ENCODE measurements at places on chromosomes 11 and 22.

DNA sequence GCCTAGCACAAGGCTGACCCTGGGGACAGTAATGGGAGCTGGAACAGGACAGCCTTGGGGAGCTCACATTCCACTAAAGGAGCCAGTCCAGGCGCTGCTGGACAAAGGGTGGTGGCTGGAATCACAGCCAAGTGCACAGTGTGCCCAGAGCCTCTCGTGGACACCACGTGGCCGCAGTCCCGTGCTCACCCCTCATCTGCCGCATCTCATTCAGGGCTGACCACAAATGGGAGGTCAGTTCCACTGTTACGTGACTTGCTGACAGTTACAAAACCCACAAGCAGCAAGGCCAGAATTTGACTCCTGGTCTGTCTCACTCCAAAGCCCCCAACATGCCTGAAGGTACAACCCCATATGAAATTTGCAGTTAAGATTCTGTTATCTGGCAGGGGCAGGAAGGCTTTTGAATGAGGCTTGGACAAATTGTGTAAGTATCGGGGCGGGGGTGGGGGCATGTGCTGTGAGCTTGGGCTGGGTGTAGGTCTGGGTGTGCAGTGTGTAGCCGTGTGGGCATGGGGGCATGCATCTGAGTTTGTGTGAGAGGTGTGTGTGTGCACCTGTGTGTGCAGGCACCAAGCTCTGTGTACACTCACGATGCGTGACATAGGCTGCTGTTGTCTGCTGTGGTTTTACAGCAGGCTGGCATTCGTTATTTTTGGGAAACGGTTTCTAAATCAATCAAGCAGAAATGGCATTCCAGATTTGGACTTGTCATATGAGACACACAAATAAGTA is 301.7 kb downstream of the BRD1 start:
- DNase-seq = no peak

- DNase-seq = no peak
Observed at GRCh38 chr11:118087931-118088330, 1.2 kb upstream of the SMIM35 start.

DNA sequence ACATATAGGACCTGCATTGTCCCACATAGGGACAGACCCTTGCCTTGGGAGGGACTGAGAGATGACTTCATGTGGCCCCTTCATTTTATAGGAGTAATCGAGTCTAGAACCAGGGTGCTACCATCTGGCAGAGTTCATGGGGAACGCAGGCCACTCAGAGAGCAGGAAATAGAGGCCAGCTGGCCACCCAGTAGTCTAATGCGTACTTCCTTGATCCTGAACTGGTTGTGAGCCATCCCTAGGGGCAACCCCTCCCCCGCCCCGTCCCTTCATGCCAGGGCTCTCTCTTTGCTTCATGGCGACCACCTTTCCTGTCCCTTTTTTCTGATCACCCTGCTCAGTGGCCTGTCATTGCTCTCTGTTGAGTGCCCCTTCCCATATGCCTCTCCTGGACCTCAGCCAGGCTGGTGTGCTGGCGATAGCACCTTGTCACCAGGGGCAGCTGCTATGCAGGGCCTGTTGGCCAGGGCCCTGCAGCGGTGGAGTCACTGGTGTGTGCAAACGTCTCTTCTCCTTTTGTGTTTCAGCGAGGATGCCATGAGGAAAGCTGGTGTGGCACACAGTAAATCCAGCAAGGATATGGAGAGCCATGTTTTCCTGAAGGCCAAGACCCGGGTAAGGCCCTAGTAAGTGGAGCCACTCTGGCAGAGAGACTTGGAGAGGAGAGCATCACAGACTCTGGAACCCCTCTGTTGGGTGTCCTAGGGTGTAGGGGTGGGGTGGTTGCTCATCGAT is 29.3 kb downstream of the MED15 start:
- DNase-seq = no peak

- DNase-seq = no peak
Observed at GRCh38 chr11:20563866-20564265, 35.5 kb upstream of the SLC6A5 start.

DNA sequence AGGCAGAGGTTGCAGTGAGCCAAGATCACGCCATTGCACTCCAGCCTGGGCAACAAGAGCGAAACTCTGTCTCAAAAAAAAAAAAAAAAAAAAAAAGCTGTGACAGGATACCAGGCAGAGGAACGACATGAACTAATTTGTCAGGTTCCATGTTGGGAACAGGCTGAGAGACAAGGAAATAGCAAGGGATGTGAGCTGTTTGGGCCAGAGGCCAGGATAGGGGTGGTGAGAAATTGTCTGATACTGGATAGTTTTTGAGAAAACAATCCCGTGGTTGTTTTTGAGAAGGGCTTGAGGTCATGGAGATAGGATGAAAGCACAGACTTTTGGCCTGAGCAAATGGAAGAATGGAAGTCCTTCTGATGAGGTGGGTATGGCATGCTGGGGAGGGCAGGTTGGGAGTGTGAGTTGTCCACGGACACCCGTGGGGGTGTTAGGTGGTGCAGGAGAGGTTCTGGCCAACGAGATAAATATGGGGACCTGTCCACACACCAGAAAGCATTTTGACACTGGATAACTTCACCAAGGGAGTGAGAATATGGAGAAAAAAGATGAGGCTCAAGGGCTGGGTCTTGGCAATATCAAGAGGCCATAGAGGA is 13.7 kb downstream of the PIWIL3 start:
- no peak for DNase-seq

DNA sequence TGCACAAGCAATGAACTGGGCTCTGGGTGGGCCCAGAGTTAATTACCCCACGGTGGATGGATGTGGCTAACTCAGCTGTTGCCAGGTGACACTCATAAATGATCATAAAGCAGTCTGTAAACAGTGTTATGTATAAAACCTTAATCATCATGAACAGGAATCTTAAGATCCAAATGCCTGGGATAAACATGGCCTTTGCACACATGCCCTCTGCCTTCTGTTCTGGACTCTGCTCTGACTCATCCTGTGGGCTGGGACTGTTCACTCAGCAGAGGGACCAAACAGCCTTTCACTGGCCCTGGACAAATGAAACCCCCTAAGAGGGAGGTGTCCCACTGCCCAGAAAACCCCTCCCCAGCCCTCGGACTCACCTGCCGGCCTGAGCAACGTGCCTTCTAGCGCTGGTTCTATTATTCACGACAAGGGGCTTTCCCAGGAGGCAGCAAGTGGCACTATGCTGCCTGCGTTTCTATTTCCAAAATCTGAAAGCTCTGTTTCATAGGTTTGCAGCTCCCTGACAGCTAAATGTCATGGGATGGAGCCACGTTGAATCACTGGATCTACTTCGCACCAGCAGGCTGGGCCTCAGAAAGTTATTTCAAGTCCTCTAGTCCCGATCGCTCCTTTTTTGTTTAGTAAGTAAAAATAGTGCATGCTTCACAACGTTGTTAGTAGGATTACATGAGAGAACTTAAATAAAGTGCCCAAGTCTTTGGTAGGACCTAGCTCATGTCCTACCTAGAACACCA is 53.0 kb downstream of the LARGE1 start:
- no peak for DNase-seq

- DNase-seq = no peak
Observed at GRCh38 chr11:11461473-11461872, 108.4 kb upstream of the CSNK2A3 start.

GRCh38 chr11:121649798-121650197 is 197.0 kb upstream of the SORL1-AS1 start:
- no peak for DNase-seq

GRCh38 chr11:129280027-129280811 is 88.1 kb upstream of the ARHGAP32 start:
- no peak for DNase-seq

- DNase-seq = no peak
Observed at GRCh38 chr11:123217897-123218296, 22.8 kb upstream of the CLMP start.

DNA sequence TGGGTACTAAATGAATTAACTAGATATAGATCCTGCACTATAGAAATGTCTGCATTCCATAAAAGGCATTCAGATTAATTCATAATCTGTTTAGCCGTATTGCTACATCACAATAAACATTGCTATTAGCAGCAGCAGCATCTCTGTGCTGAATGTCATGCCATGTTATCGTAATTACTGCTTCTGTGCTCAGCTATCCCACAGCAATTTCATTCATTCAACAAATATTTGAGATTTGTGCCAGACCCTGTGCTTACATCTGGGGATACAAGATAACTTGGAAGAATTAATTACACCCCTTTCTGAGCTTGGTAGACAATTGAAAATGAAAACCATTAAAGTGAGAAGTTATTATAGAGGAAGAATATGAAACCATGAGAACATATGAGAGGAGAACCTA is 185.8 kb upstream of the C11orf87 start:
- no peak for DNase-seq

GRCh38 chr11:126585388-126585773 is 229.9 kb downstream of the ST3GAL4 start:
- no peak for DNase-seq

DNA sequence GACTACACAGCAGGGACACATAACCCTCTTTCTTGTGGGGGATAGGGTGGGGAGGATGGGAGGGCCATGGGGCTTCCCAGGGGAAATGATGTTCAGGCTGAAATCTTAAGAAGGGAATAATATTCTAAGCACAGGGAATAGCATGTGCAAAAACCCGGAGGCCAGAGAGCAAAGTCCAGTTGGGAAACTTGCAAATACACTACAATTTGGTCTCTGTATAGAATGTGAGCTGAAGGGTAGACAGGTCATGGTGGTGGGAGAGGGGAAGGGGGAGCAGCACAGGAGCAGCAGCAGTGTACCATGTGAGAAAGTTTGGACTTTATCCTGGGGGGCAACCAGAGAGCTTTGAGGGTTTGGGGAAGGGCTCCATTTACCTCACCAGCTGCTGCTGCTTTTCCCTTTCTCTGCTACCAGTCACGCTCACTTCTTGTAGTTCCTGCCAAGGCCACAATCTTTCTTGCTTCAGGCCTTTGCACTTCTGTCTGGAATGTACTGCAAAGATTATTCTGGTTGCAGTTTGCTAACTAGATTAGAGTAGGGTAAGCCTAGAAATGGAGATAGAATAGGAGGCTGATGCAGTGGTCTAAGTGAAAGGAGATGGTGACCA is 43.0 kb downstream of the KREMEN1 start:
- no peak for DNase-seq

DNA sequence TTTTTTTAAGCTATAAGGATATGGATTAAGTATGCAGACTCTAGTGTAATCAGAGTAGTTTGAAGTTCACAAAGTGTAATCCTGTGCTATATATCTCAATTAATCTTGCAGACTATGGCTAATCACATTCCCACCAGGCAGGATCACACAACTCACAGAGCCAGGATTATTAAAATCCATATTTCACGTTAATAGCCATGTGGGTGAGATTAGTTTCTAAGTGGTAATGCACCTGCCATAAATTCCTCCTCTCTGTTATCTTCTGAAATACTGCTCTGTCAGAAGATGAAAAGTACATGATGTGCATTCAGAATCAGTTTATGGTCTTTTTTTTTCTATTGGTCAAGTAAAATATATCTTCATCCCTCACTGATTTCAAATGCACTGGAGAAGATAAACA is 686.1 kb downstream of the CNTN5 start:
- DNase-seq = no peak

GRCh38 chr11:132898021-132898420 is 634.3 kb downstream of the OPCML start:
- no peak for DNase-seq

DNA sequence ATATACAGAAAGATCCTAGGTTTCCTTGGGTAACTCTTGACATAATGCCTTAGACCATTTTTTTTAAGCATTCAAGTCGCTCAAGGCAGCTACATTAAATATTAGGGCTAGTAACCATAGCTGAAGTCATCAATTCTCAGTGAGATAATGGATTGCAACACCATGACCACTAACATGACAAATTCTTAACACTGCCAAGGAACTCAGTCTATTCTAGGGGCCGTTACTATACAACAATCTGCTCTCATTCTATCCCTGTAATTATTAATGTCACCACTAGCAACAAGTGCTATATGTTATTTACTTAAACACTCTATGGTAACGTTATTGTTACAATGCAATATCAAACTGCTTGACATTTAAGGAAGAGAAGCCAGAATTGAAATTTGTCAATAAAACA is 3.2 kb upstream of the STK33 start:
- DNase-seq = no peak

- no peak for DNase-seq
Observed at GRCh38 chr11:107842412-107843100, 16.0 kb downstream of the SLC35F2 start.

DNA sequence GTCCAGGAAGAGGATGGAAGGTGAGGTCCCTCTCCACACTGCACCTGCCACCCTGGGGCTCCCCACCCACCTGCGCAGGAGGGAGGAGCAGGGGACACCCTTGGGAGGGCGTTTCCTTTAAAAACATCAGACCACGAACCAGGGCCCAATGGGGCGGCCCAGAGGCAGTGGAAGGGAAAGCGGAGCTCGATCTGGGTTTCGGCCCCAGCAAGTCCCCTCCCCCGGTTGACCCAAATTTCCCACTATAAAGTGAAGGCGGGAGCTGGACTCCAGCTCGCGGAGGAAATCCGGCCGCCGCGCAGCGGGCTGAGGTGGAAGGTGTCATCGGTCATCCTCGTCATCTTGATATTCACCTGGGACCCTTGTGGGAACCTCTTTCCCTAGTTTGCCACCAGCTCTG is 99.3 kb downstream of the WNT7B start:
- DNase-seq = no peak

GRCh38 chr11:68821670-68822069 is 20.0 kb downstream of the CPT1A start:
- no peak for DNase-seq

DNA sequence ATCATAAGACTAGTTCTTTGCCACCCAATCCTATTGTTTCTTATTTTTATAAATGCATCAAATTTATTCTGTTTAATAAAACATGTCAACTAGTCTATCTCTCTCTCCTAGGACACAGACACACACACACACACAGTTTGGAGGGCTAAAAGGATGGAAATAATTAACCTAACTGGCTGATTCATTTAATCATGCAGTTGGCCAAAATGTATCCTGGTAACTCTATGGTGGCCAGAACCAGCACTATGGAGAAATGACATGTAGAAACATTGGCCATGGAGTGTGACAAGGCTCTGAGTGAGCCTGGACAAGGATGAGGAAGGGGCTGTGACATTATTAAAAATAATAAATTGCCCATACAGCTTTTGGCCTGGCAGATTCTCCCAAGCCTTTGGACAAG is 64.1 kb downstream of the CLPB start:
- no peak for DNase-seq

- DNase-seq = no peak
Observed at GRCh38 chr11:93939084-93939760, 81.9 kb upstream of the HEPHL1 start.

DNA sequence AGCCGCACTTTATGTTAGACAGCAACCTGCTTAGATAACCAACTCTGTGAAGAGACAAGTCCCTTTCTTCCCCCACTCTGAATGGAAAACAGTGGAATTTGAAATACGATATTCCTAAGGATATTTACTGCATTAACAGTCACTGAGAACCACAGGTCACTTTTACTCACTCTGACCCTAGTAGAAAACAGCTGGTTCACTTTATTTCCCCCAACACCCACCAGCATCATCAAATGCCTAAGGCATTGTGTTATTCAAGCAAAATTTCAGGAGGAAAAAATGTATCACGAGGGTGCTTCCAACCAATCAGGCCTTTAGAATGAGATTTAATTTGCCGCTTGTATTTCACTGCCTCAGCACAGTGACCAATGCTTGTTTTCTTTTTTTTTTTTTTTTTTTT is 1134.1 kb upstream of the CCDC90B start:
- DNase-seq = no peak

- no peak for DNase-seq
Observed at GRCh38 chr11:104205838-104206237, 41.9 kb upstream of the PDGFD start.

- DNase-seq = peak; percentile 92
Observed at GRCh38 chr11:68212421-68213134, 518 bp downstream of the KMT5B start.
